ENCODE measurements at places on chromosomes 11 and 22.

DNA sequence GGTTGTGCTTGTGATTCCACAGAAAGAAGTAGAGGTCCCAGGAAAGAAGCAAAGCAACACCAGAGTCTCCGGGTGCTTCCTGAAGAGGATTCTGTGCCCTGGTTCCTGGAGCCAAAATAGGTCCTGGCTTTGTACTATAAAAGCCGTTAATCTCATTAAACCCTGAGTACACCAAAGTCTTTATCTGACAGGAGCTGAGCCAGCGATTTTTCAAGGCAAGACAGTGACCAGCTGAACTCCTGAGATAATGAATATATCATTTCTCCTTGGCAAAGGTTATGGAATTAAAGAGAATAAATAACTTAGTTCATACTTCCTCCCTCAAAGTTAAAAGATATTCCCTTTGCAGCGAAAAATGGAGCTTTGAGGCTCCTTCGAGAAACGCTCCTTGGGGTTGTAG lies 5.2 kb downstream of the TMEM138 start:
- no peak for DNase-seq

GRCh38 chr11:118641397-118642019 lies 34.1 kb downstream of the PHLDB1 start:
- no peak for DNase-seq

DNA sequence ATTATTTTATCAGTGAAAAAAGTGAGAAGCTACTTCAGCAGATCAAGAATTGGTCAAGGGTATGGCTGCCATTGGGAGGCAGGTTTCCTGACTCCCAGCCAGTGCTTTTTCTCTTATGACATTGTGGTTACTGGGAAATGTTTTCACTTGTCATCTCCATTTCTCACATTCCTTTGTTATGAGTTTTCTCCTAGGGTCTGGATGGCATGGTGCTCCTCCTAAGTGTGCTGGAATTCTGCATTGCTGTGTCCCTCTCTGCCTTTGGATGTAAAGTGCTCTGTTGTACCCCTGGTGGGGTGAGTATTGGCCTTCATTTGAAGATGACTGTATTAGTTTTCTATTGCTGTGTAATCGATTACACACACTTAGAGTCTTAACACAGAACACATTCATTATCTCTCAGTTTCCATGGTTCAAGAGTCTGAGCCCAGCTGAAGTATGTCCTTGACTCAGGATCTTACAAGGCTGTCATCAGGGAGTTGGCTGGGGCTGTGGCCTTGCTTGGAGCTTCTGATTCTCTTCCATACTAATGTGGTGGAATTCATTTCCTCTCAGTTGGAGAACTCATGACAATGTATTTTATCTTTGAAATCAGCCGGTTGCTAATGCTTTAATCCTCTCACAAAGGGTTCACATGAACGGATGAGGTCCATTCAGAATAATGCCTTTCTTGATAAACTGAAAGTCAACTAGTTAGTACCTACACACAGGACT lies 21.0 kb upstream of the MS4A6E start:
- no peak for DNase-seq

DNA sequence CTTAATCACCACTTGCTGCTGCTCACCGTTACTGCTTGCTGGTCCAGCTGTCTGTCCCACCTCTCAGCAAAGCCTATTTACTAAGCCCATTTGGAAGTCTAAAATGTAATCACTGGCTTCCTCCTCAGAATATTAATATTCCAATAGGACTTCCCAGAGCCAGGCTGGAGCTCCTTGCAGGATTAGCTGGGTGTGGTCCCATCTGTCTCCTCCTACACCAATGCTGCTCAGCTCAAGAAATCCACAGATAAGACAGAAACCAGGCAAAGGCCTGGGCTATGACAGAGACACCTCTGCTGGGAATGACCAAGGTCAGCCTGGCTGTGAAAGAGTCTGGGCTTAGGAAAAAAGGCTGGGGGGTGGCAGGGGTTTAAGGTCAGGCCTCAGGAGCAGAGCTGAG lies 317.8 kb downstream of the BUD13 start:
- DNase-seq, result no peak

- no peak for DNase-seq
Observed at GRCh38 chr11:12239396-12239795, 129.0 kb downstream of the MICAL2 start.

DNA sequence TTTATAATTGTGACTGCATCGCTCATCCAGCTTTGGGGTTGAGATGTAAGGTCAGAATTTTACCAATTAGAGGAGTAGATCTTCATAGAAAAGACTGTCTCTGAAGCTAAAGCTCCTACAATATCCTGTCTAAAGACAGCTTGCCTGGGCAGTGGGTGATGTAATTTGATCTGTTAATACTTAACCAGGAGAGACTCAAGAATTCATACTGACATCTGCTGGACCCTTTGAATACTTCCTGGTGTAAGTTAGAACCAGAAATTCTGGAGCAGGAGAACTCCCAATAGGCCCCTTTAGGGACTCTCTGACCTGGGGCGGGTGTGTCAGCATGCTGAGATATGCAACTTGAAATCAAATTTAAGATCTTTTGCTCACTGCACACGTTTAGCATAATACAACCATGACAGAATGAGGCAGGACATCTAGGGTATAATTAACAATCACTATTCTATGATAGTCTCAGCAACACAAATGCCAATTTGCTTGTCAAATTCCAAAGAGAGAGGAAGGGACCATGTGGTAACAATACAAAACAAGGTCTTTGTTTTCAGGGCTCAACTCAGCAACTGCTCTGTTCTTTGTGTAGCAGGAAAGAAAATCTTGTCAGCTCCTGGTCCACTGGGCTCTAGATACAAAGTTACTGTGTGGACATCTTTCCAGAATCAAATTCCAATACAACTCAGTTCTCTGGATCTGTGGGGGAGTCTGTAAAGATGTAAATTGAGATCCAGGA lies 143.9 kb downstream of the INSC start:
- no peak for DNase-seq

DNA sequence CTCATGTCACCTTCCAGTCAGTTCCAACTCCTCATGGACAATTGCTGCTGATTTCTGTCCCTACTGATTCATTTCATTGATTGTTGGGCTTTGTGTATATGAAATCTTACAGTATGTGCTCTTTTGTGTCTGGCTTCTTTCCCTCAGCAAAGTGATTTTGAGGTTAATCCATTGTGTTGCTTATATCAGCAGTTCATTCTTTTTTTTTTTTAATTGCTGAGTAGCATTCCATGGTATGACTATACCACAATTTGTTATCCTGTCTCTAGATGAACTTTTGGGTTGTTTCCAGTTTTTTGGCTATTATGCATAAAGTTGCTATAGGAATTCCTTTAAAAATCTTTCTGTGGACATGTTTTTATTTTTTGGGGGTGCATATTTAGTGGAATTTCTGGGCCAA lies 59.9 kb downstream of the NXPE1 start:
- no peak for DNase-seq

GRCh38 chr11:101885631-101886030 lies 29.2 kb upstream of the CEP126 start:
- DNase-seq, result no peak

- DNase-seq, result no peak
Observed at GRCh38 chr11:134120143-134120850, 51.4 kb downstream of the JAM3 start.

- no peak for DNase-seq
Observed at GRCh38 chr11:87039371-87039770, 1.6 kb downstream of the TMEM135 start.

DNA sequence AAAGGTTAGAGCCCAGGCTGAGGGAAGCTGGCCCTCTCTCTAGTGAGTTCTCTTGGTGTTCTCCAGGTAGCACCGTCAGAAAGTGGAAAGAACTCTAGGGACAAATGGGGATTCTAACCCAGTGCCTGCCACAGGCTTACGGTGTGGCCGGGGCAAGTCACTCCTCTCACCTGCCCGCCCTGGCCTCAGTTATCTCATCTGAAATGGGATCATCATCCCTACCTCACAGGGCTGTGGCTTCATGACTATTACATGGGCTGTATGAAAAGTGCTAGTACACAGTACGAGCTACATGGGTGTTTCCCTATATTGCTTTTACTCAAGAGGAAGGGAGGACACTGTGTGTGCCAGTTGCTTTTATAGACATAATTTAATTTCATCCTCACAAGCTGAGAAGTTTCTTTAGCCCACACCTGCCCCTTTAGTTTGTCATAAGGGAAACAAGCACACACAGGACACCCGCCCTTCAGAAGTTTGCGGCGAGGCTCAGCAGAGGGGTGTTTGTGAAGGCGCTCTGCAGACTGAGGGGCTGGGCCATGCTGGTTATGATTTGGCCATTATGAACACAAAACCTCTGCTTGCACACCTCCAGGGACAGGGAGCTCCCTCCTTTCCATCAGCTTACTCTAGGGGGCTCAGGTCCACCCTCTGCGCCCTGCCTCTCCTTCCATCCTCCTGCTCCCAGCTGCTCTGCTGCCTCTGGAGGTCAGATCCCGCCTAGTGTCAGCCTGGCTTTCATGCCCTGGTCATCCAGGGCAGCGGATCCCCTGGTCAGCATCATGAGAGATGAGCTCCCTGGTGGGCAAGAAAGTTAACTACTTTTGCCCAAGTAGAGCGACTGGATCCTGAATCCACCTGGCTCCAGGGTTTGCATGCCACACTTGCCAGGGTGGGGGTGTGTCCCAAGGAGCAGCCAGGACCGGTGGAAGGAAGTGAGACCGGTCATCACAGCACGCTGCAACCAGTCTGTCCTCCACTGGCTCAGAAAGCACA lies 1.2 kb downstream of the KLHL35 start:
- DNase-seq, result no peak

DNA sequence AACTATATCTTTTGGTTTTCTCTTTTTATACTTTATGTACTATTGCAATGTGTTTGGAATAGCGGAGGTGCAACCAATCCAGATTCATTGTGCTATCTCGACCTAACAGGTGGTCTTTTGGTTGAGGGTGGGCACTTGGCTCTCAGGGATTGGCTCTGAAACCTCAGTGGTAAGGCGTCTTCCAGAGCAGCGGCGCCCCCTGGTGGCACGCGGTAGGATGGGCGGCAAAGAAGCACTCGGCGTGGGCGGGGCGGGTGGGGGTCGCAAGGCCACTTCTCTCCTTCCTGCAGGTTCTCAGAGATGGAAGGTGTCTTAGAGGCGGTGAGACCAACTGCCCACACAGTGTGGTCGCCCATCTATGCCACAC lies 19.2 kb upstream of the PLET1 start:
- peak; percentile 64 for DNase-seq

DNA sequence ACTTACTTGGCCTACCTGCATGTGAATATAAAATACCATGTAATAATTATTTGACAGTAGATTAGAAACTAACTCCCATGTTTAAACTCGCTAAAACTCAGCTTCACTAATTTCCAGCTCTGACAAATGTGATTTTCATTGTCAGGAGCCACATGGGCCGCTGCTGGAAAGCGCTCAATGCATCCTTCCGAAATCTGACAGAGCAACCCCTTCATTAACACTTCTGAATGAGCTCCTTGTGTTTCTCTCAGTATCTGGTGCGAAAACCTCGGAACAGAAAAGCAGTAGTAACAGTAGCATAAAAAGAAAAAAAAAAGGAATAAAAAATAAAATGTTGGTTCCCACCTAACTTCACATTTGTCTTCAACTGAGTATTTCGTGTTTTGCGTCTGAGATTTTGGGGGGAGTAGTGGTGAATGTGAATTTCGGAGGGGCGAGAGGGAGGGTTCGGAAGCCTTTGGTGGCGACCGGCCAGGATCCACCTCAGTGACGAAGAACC lies 710 bp downstream of the MTCH2 start:
- no peak for DNase-seq

GRCh38 chr22:29839039-29839438 lies 965 bp upstream of the ASCC2 start:
- DNase-seq, result no peak

DNA sequence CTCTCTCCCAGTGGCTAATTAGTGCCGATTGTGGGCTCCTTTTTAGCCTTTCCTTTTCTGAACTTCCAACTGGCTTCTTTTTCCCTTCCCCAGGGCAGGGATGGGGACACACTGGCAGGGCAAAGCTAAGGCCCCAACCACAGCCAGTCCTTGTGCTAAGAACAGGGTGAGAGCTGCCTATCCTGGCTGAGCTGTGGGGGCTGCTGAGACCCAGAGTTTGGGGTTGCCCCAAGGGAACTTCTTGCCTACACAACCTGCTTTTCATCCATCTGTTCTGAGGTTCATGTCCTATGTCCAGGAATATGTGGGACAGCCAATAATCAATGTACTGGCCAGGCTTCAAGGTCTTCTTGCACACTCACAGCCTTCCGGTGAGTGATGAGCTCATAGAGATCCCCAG lies 10.0 kb upstream of the TPBGL start:
- DNase-seq, result no peak

- no peak for DNase-seq
Observed at GRCh38 chr11:134714021-134714656, 302.1 kb upstream of the B3GAT1 start.

GRCh38 chr11:84962018-84962417 lies 665.1 kb downstream of the DLG2 start:
- no peak for DNase-seq

GRCh38 chr11:110134110-110134509 lies 40.9 kb downstream of the ZC3H12C start:
- DNase-seq, result no peak

DNA sequence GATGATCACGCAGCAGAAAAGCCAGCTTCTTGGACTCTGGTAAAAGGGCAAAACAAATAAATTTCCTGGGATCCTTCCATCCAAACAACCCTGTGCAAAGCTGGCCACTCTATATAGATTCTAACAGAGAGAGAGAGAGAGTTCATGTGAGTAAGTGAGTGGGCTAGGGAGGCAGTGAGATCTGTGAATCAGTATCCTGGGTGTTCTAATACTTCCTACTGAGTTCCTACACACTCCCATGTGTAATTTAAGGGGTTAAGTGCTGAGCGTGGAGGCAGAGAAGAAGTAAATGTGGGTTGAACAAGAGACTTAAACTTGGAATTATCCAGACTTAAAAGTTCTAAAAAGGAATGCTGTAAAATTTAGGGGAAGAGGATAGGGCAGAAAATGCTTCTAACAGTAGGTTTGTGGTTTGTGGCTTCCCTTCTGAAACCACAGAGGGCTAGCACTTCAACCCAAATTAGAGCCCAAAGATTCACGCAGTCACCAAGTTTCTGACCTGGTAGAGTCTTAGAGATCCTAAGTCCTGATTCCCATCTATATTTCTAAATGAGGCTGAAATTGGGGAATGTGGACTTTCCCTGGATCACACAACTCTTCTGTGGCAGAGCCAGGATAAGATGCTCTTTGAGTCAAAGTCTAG lies 413.9 kb downstream of the TENM4 start:
- DNase-seq, result no peak

DNA sequence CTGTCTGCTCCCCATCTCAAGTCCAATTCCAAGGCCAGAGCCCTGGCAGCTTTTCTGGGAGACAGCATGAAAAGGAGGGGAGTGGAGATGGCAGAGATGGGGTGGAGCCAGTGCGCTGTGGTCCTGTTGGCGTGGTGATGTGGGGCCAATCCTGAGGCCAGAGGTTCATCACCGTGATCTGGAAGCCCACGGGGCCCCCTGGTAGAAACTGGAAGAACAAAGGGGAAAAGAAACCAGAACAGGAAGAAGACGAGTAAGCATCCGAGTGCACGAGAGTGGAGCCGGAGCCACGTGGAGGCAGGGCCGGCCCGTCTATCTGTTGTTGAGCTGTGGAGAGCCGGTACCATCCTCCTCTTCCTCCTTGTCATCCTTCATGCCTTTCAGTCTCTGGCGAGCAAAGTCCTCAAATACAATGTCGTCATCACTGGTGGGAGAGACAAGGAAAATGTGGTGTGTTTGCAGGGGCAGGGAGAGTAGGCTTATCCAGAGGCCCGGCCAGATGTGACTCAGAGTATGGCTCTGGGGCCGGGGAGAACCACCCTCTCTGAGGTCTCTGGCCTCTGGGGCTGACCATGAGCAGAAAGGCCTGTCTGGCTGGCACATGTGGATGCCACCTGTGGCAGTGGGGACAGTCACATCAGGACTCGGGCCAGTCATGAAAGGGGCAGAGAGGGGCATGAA lies 25.4 kb downstream of the TPBGL start:
- no peak for DNase-seq
